Breast epithelium (tissue), 4 donors: ENCODE measurements at places on chromosomes 6 and 20.
A peak's percentile ranks its signal among the peaks of the same experiment; 100 is the strongest.

DNA sequence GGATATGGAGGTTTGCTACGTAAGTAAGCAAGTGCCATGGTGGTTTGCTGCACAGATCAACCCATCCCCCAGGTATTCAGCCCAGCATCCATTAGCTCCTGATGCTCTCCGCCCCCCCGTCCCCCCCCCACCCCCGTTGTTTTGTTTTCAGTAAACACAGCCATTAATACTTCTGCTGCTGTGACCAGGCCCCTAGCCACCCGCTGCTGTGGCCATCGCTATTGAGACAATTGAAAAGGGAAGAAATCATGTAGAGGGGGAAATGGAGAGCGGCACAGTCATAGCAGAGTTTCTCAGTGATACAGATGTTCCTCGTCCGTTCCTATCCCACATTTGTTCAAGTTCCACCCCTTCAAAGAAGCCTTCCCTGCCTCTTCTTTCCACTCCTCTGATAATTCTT is 24.9 kb downstream of the SLC35D3 start:
- no peak for DNase-seq

DNA sequence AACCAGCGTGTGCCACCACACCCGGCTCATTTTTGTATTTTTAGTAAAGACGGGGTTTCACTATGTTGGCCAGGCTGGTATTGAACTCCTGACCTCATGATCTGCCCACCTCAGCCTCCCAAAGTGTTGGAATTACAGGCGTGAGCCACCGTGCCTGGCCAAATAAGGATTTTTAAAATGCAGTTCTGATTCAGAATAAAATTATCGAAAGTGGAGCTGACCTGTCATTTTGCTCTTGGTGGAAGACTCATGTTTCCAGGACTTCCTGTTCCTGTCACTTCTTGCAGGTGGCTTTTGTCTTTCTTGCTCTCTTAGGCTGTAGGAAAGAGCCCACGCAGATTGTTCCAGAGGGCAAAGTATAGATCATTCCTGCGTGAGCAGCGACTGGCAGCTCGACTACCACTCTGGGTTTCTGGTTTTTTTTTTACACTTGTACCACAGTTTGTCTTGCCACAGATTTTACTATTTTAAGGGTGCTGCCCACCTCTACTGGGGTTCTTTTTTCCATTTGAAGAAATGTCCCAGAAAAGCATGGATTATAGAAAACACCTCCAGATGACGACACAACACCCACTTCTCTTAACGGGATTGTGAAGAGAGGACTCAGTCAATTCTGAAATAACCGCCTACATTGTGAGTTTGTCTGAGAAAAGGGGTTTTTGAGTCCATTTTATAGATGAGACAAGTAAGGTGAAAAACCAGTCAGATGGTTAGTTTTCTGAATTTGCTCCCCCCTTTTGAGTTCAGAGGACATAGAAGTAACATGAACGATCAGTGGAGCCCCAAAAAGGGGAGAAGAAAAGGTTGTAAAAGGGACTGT is 7.5 kb downstream of the JARID2 start:
- no peak for DNase-seq

- no peak for DNase-seq
Observed at GRCh38 chr6:167529444-167530335, 204.8 kb downstream of the TTLL2 start.

DNA sequence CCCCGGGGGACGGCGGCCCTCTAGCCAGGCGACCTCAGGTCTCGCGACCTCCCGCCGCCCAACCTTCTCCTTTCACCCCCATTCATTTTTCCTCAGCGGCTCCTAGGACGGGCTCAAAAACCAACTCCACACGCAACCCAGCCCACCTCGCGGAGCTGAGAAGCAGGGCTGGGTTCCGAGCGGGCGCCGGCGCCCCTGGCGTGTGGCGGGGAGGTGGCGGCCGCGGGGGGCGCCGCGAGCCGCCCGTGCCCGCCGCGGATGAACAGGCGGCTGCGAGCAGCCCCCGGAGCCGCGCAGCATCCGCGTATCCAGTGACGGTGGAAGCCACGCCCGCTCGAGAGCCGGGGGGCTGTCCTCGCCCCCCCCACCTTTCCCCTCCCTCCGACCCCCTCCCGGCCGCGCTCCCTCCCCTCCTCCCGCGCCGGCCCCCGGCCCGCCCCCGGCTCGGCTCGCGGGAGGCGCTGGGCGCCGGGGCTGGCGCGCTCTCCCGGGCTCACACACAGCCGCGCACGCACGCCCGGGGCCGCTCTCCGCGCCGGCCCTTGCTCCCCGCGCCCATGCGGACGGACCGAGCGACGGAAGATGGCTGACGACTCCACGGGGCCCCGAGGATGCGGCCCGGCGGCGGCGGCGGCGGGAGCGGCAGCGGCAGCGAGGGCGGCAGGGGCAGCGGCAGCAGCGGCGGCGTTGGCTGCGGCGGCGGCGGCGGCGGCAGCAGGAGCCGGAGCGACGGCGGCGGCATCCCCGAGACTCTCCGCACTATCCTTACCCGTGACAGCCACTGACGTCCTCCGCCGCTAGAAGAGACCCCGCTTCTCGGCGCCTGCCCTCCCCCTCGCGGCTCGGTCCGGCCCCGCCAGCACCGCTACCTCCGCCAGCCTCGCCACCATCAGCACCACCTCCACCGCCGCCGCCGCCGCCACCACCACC is at the start of gene SOBP:
Gene SOBP, plus strand, starts transcription at position 482 of the 930 bp plus-strand sequence. CDS start 500 bp downstream, outside the sequence.
- no peak for DNase-seq

GRCh38 chr6:31473780-31474761 is 23.9 kb upstream of the MICB start:
- DNase-seq = no peak

- peak; percentile 54 for DNase-seq
Observed at GRCh38 chr6:69936674-69937363, 70.5 kb downstream of the COL19A1 start.

DNA sequence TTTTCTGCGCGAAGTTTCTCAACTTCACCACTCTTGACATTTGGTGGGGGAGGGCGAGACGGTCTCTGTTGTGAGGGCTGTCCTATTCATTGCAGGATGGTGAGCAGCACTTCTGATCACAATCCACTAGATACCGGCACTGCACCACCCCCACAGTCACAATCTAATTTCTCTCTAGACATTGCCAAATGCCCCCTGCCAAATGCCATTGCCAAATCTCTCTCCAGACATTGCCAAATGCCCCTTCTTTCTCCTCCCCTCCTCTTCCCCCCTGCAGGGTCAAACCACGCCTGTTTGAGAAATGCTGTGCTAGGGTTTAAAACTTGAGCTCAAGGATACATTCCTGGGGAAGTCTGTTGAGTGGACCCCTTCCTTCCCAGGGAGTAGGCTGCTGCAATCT is 603.5 kb upstream of the CDH4 start:
- DNase-seq = no peak

DNA sequence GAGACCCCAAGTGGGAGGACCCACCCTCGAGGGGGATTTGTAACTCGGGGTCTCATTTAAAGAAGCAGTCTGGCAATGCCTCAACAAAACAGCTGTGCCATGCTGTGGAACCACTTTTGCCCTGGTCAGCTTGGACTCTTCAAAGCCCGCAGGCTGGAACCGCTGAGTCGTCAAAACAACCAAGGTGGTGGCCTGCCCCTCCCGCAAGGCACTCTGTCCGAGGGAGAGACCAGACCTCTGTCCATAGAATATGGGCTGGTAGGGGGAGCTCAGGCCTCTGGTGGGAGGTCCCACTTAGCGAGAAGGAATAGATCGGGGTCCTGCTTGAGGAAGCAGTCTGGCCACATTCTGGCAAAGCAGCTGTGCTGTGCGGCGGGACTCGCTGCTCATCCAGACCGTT is 208.1 kb downstream of the BCKDHB start:
- no peak for DNase-seq

GRCh38 chr20:19821606-19822005 is 63.5 kb downstream of the RIN2 start:
- DNase-seq = no peak

- no peak for DNase-seq
Observed at GRCh38 chr20:3696200-3696599, 14.4 kb upstream of the ADAM33 start.

DNA sequence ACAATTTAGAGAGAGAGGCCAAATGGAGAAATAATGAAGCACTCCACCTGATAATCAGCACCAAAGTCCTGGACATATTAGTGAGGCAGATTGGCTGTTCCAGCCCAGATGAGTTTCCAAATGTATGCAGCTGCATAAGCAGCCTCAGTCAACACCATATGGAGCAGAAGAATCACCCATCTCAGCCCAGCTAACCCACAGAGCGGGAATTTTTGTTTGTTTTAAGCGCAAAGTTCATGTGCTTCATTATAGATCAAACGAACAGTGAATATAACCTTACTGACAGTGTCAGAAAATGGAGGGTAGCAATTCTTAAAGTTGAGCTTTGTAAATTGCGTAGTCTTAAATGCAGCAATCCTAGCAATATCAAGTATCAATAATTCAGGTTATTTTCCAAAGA is 234.0 kb upstream of the CEP162 start:
- no peak for DNase-seq

DNA sequence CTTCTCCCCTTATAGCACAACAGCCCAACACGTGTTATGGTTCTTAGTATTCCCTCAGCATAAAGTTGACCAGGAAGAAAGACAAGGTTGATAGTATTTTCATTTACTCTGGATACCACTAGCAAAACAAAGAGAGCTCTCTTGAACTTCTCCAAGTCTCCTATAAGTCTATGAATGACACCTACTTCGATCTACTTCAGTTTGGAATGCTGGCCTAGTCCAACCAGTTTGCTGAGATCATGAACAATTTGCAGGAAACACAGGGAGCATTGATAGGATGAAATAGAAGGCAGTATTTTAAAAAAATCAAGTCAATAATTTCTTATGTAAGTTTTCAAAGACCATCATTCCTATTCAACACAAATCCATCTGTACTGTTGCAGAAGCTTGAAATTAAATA is 93.6 kb downstream of the GJA10 start:
- no peak for DNase-seq

DNA sequence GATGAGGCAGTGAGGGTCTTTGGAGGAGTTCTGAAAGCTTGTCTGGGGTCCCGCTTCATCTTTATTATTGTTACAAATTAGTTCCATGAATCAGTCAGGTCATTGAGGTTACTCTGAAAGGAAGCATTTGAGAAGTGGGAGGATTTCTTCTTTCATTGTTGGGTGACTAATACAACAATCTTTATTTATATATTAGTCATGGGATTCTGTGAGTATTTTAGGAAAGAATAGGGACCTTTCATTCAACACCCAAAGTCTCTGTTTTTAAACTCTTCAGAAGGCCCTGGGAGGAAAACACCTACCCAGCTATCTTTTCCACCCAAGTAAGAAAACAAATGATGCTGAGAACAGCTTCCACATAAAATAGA is 98.3 kb downstream of the SOD2 start:
- DNase-seq = no peak

DNA sequence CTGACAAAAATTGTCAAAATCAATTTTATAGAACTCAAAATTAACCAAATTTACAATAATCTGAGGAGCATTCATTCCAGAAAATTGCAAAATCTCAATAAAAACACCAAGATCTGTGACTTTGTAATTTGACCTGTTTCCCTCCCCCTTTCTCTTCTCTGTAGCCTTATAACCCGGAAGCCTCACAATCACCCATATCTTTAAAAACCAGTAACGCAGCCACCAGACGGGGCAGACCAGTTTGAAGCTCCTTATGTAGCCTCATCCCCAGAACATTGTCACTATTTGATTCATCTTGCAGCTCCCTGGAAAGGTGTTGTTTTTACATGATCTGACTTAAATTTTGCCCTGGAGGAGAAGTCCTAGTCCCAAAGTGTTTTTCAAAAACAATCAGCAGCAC is 27.5 kb upstream of the TGM6 start:
- no peak for DNase-seq

DNA sequence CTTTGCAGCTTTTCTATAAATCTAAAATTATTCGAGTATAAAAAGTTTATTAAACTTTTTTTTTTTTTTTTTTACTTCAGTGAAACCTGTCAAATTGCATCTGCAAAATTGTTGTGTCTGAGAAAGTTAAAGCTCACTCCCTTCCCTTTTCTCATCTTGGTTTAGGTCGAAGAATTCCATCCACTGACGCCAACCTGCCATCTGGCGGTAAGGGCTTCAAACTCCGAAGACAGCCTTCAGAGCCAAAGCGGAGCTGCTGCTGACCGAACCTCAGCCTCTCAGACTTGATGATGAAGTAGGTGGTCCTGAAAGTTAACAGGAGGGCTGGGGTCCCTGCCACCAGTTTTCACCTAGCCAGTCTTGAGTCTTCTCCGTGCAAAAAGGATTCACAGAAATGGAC is 29.6 kb upstream of the VAPB start:
- DNase-seq = no peak

- DNase-seq = no peak
Observed at GRCh38 chr20:51284871-51285270, 257.6 kb downstream of the NFATC2 start.

- DNase-seq = no peak
Observed at GRCh38 chr6:157235600-157236039, 87.7 kb downstream of the TMEM242 start.
